ENCODE measurements at places on chromosomes 2 and 18.

GRCh38 chr2:152825834-152826233 lies 107.4 kb downstream of the ARL6IP6 start:
- no peak for DNase-seq

GRCh38 chr2:28393114-28393836 lies 617 bp downstream of the FOSL2 start:
- DNase-seq = peak; percentile 36

DNA sequence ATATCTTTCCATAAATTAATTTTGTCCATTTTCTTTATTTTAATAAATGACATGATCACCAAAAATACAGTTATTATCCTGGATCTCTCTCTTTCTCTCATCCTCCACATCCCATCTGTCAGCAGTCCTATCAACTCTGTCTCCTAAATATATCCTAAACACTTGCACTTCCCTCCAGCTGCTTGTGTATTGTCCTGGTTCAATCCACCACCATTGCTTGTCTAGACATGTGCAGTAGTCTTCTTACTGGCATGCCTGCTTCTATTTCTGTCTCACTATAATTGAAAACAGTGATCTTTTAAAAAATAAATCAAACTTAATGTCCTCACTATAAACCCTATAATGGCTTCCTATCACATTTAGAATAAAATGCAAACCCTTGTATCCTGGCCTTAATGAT lies 2168.6 kb upstream of the PIK3C3 start:
- no peak for DNase-seq

GRCh38 chr2:187529977-187530721 lies 24.1 kb downstream of the TFPI start:
- no peak for DNase-seq

DNA sequence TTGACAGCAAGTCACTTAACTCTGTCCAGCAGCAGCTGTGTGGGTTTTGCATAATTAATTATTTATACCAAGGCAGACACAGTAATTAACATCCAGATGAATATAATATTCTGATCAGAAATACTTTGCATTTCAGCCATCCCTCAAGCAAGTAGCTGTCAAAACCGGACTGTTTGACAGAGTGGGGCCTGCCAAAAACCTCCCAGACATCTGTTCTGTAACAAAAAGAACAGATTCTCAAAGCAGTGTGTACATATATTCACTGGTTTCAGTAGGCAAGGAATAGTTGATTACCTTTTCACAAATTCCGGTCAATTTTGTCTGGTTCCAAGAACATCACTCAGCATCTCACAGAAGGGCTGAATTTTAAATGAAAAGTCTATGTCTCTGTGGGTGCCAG lies 291.6 kb downstream of the CMPK2 start:
- no peak for DNase-seq

DNA sequence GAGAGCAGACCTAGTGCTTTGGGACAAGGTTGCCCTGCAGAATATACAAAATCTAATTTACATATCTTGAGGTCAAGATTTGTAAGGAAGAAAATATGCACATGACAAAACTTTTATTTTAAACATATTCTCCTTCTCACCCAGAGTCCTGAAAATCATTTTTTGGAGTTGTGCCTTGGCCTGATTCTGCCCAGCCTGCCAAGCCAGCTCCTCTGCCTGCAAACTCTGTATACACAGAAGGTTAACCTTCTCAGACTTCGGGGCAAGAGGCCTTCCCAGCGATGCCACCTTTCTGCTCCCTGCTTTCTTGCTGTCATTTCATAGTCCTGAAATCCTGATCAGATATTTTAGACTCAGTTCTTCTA lies 95.8 kb upstream of the CAVIN2 start:
- DNase-seq = no peak

- DNase-seq = no peak
Measured at GRCh38 chr2:166841679-166842078, 46.6 kb upstream of the XIRP2 start.

DNA sequence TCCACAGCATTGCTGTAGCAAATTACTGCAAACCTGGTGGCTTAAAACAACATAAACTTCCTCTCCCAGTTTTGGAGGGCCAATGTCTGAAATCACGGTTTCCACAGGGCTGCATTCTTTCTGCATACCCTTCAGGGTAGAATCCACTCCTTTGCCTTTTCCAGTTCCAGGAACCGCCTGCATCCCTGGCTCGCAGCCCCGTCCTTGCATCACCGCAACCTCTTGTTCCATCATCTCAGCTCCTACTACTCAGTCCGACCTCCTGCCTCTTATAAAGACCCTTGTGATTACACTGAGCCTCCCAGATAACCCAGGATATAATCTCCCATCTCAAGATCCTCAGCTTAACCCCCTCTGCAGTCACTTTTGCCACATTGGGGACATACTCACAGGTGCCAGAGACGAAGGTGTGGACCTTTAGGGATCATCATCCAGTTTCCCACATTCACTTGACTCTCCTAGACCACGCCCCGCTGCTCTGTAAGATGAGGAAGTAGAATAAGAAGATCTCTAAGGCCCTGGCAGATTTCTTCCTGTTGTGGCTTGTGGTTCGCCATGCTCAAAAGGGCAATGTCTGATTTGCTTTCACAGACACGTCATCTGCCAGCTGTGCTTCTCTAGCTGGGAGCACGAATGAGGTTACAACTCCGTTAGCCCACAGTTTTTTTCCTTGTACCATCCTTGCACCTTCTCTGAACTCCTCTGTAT lies 103.6 kb upstream of the AGAP1 start:
- DNase-seq = peak; percentile 26

- DNase-seq = no peak
Measured at GRCh38 chr2:112310906-112311305, 35.5 kb downstream of the ZC3H6 start.

GRCh38 chr18:43830947-43831346 lies 553.7 kb upstream of the SYT4 start:
- no peak for DNase-seq

DNA sequence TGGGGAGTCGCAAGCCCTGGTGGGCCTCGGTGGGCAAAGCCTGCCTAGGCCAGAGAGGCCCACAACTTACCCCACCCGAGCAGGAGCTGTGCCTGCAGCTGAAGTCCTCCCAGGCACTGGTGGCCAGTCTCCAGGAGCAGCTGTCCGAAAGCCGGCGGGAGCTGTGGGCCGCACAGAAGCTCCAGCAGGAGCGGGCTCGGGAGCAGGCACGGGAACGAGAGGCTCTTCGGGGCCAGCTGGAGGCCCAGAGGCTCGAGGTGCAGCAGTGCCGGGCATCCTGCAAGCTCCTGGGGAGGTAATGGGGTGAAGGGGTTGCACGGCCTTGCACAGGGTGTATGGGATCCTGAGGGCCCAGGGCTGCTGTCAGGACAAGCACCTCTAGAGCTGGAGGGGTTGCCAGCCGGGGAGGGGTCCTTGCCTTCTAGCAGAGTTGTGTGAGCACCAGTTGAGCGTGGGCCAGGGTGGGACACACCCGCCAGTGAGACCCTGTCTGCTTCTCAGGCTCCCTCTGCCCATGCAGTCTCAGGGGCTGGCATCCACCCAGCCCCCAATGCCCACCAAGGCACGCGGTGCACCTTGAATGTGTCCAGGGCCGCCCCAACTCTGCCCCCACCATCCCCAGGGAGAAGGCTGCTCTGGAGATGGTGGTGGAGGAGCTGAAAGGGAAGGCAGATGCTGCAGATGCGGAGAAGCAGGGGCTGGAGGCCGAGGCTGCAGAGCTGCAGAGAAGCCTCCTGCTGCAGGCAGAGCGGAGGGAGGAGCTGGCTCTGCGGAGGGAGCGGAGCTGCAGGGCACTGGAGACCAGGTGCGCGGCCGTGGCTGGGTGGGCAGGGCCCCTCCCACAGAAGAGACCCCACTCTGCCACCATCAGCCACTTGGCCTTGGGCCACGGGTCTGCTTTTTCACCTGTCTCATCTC lies 27.2 kb downstream of the CROCC2 start:
- no peak for DNase-seq

GRCh38 chr18:8287196-8287885 lies 321.9 kb upstream of the RAB12 start:
- DNase-seq = no peak

DNA sequence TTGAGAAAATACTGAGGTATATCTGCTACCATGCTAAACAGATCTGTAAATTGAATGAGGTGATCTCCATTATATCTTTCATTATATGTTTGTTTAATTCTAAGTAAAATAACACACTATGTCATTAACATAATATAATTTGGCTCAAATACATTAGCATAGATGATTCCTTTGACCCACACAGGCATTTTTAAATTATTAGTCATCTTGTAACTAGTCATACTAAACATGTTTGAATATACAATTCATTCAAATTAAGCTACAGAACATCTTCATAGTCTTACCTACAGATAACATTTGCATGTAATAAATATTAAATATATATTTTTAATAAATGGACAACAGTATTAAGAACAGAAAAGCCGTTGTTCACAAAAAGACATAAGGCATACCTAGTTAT lies 52.7 kb upstream of the KYNU start:
- no peak for DNase-seq

DNA sequence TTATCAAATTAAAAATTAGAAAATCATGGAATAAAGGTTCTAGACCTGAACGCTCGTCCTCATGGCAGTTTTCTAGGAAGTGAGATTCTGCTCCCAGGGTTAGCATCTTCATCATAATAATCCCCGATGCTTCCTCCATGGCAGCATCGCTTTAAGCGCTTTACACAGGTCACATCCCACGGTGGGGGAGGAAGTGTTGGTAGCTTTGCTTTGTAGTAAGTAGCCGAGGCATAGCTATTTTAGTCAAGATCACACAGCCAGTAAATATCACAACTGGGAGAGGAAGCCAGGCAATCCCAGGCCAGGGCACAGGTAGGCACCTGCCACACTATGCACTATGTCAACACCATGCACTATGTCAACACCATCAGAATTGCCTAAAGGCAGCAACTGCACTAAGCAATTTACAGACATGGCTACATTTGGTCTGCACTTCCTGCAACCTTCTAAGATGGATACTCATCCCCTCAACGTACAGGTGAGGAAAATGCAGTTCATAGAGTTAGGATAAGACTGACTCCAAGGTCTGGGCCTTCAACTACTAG lies 205.5 kb downstream of the FBXO15 start:
- no peak for DNase-seq

- no peak for DNase-seq
Measured at GRCh38 chr18:78431606-78432005, 548.0 kb upstream of the SALL3 start.

DNA sequence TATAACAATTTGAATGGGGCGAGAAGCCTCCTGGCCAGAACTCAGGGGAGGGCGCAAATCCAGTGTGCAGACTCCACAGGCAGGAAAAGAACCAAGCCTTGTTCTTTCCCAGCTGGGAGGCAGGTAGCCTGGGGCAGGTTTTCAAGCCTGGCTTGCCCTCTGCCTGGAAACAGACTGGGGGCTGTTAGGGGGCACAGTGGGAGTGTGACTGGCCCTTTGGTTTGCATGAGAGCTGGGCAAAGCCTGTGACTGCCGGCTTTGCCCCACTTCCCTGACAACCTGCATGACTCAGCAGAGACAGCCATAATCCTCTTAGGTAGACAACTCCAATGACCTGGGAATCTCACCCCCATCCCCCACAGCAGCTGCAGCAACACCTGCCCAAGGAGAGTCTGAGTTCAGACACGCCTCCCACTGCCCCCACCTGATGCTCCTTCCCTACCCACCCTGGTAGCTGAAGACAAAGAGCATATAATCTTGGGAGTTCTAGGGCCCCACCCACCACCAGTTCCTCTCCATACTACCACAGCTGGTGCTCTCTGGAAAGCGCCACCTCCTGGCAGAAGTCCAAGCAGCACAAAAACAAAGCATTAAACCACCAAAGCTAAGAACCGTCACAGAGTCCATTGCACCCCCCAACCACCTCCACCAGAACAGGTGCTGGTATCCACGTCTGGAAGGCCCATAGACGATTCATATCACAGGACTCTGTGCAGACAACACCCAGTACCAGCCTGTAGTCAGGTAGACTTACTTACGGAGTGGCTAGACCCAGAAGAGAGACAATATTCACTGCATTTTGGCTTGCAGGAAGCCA lies 402.5 kb downstream of the STK39 start:
- DNase-seq = no peak

- DNase-seq = no peak
Measured at GRCh38 chr2:113178069-113178746, 4.4 kb downstream of the PSD4 start.

- no peak for DNase-seq
Measured at GRCh38 chr2:68849579-68850030, 21.6 kb downstream of the BMP10 start.

- no peak for DNase-seq
Measured at GRCh38 chr2:145256551-145256950, 736.6 kb upstream of the ZEB2 start.

- no peak for DNase-seq
Measured at GRCh38 chr2:121287146-121287798, 2.3 kb upstream of the TFCP2L1 start.

All from CD4-positive, alpha-beta T cell treated with Interleukin-15 for 4 hours (primary cell).